ENCODE measurements at places on chromosomes 6 and 20.

- DNase-seq = no peak
These were observed 129.0 kb downstream of the CEP57L1 start for GRCh38 chr6:109224107-109224875.

GRCh38 chr6:54892831-54893230 is 46.3 kb downstream of the FAM83B start:
- DNase-seq = peak; percentile 84

DNA sequence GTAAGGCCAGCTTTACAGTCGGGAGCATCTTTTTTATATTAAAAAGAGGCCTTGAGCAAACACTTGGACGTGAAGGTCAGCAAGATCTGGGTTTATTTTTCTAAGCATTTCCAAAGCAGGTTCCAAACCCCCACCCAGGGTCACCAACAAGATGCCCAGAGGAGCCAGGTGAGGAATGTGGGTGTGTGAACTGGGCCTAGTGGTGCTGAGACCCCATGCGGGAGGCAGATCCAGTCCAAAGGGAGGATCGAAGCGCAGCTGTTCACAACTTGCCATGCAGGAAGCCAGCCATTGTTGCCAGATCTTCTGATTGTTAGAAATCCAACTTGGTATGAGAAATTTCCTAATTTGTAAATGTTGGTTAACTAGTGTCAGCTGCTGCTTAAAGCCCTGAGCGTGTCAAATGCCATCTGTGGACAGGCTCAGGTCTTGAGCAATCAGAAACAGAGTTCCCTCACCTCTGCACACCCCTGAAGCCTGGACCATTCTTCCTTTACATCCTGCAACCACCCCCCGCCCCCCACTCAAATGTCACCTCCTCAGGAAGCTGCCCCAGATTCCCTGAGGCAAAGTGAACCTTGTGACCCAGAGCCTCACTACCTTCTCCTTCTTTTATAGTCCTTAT is 46.5 kb downstream of the NFATC2 start:
- DNase-seq = no peak

GRCh38 chr6:157198425-157199279 is 124.7 kb downstream of the TMEM242 start:
- no peak for DNase-seq

DNA sequence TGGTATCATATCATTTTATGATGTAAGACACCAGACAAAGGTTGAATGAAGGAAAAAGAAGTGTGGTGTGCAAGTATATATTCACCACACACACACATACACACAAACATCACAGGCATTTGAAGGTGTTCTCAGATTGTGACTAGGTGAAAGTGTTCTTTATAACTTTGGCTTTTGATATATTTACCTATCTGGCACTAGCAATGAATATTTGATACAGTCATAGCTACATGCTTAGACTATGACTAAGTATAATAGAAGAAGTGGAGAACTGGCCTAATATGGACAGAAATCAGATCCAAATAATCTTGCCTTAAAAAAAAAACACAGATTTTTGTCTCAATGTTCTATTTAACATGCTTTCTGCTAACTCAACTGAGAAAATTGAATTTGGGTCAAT is 809.9 kb downstream of the KIF16B start:
- no peak for DNase-seq

DNA sequence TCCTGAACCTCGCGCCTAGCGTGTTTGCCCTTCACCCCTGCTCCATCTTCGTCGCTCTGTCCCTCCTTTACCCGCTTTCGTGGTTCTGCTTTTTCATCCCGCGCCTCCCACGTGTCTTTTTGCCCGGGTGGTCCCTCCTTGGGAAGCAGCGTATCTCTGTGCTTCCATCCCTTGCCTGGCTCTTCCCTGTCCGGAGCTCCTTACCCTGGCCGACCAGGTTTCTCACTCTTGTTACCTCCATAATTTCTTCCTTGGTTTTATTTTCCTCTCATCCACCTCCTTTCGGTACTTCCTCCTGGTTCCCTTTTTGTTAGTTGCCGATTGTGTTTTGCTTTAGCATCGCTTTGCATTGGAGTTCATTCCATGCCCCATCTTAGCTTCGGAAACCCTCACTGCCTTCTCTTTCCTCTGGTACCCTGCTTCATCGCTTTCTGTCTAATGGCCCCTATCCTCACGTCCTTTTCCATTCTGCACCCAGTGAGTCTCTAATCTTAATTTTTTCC is 735 bp downstream of the FAM135A start:
- no peak for DNase-seq

DNA sequence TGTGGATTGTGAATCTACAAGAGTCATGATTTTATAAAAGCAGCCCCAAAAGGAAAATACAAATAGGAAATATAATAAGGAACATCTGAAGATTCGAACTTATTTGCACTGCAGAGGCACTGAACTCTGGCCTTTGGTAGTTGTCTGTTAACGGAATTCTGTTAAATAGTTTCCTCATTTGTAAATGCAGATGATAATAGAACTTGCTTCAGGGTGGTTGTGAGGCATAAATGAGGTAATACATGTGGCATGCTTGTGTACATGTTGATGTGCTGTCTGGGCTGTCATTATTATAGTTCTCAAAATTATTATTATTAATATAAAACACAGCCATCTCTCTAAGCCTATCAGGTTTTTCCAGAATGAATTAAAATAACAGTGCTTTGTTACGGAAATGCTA is 302.0 kb downstream of the NRN1 start:
- no peak for DNase-seq

- peak; percentile 24 for DNase-seq
These were observed 47.2 kb downstream of the VEGFA start for GRCh38 chr6:43817192-43817591.

- no peak for DNase-seq
These were observed 12.6 kb downstream of the TINAG start for GRCh38 chr6:54320871-54321270.

- no peak for DNase-seq
These were observed 93.4 kb upstream of the ARID1B start for GRCh38 chr6:156683821-156684220.

- no peak for DNase-seq
These were observed 60.1 kb downstream of the CLIC5 start for GRCh38 chr6:45955597-45955996.

- no peak for DNase-seq
These were observed 65.2 kb downstream of the STX11 start for GRCh38 chr6:144215402-144215931.

- no peak for DNase-seq
These were observed 32.6 kb downstream of the PSMG4 start for GRCh38 chr6:3291346-3291745.

DNA sequence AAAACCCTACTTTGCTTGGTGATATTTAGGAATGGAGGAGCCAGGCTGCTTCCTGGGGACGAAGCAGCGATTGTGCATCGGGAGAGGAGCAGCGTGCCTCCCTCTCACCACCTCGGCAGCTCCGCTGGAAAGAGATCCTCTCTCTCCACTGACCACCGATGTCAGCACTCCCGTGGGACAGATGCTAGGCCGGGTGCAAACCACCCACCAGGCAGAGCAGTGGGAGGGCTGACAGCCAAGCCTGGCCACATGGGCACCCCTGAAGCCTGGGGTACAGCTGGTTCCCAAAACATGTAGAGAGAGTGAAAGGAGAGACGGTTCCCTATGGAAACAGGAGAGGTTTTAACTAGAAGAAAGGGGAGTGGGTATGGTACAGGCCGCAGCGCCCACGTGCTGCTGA is 220.0 kb downstream of the ANKRD60 start:
- DNase-seq = no peak

- DNase-seq = no peak
These were observed 49.3 kb downstream of the EZR start for GRCh38 chr6:158769771-158770432.

GRCh38 chr20:5719861-5720403 is 30.3 kb upstream of the SHLD1 start:
- peak; percentile 63 for DNase-seq

DNA sequence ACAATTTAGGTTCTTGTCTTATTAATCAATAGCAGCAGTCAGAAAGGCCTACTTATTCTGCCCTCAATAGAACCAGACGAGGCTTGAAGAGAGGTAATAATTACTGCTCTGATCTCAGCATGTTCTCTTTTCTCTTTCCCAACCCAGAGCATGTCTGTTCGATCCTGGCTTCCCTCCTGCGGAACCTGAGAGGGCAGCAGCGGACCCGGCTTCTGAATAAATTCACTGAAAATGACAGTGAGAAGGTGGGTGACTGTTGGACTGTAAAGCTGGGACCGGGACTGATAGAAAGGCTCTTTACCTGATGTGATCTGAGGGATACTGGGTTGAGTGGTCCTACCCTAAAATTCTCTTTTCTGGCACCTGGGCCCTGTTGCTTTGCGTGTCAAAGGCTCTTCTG is 63.0 kb upstream of the VSTM2L start:
- DNase-seq = no peak

DNA sequence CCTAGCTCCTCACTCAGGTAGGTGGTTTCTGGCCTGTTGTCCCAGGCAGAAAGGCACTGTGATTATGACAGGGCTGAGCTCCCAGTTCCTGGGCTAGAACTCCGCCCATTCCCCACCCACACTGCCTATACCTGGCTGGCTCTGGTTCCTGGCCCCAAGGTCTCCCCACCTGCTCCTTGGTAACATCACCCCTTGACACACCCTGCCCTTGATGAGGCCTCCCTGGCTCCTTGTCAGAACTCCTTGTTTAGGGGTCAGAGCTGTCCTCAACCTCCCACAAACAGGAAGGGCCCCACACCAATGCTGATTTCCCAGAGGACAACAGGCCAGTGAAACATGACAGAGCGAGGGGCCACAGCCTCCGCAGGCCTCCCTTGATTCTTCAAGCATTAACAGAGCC is 15.5 kb upstream of the MYMX start:
- no peak for DNase-seq

- DNase-seq = peak; percentile 31
These were observed 221.0 kb upstream of the PDE10A start for GRCh38 chr6:165883851-165884640.

- no peak for DNase-seq
These were observed 54.9 kb downstream of the PLEKHG1 start for GRCh38 chr6:150654608-150655007.

All from RCC 7860 (cell line).